ENCODE measurements at places on chromosomes 7 and 10.

GRCh38 chr7:26403640-26404039, 112.0 kb downstream of the SNX10 start:
- no peak overlapping the region for H3K4me3 ChIP-seq
- H3K4me1 ChIP-seq, result no peaks in the 10 kb centered on the region
- no peaks in the 10 kb centered on the region for H3K27me3 ChIP-seq
- no peaks in the 10 kb centered on the region for H3K36me3 ChIP-seq

DNA sequence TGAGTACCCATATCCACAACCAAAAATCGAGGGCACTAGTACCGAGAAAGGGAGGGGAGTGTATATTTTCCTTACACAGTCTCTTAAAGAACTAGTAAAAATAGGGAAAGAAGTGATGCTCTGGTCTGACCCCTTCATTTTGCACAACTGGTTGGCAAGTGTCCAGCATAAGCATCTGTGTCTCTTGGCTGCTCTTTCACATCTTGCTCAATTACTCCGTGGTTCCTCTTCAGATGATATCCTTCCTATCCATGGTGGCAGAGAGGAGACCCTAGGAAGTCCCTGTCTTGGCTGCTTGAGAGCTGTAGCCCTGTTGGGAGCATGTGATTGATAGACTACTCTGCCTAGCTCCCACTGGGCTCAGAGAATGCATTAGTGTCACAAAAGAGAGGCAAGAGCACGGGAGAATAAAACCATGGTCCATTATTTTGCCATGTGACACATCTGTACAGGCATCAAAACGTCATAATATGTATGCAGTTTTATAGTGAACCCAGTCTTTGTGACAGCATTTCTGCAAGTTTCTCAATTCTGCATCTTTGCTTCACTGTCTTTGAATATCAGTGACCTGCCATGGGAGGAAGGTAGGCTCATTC, 111.8 kb upstream of the ANKRD1 start:
- no peaks in the 10 kb centered on the region for H3K27me3 ChIP-seq
- DNase-seq, result peak; percentile 47
- H3K27ac ChIP-seq, result no peak overlapping the region
- no peaks in the 10 kb centered on the region for H3K4me1 ChIP-seq
- H3K36me3 ChIP-seq, result no peaks in the 10 kb centered on the region
- H3K4me3 ChIP-seq, result no peak overlapping the region

- no peak overlapping the region for H3K4me3 ChIP-seq
- no peaks in the 10 kb centered on the region for H3K27me3 ChIP-seq
- DNase-seq, result no peak
- H3K27ac ChIP-seq, result no peak overlapping the region
Observed at GRCh38 chr7:80307227-80307856, 172.7 kb downstream of the GNAI1 start.

DNA sequence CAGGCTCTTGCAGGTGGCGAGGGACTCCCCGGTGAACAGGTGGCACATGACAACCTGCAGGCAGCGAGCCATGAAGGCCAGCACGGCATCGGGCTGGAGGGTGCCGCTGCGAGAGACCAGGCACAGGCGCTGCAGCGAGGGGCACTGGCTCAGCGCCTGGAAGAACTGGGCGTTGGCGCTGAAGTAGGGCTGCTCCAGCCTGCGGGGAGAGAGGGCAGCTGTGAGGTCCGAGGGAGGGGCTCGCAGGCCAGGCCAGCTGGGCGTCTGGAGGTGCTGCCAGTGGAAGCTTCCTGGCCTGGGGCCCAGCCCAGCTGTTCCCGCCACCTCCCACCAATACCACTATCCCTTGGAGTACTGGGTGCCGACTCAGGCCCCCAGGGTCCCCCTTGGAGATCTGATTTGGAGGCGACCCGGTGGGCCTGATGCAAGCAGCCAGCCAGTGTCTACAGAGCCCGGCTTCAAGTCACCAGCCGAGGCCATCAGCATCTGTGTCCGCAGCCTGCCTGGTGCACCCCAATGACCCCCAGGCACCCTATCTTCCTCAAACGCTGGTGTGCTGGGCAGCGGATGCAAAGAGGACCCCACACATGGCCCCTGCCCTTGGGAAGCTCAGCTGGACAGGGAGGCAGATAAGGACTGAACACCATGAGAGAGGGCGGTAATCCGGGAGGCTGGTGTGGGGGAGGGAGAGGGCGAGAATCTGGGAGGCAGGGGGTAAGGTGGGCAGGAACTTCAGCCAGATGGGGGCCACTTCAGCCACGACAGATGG, 67.8 kb upstream of the TNRC18 start:
- DNase-seq, result no peak
- no peak overlapping the region for H3K4me3 ChIP-seq
- no peaks in the 10 kb centered on the region for H3K36me3 ChIP-seq
- no peaks in the 10 kb centered on the region for H3K4me1 ChIP-seq
- H3K27me3 ChIP-seq, result no peaks in the 10 kb centered on the region
- H3K27ac ChIP-seq, result no peak overlapping the region

DNA sequence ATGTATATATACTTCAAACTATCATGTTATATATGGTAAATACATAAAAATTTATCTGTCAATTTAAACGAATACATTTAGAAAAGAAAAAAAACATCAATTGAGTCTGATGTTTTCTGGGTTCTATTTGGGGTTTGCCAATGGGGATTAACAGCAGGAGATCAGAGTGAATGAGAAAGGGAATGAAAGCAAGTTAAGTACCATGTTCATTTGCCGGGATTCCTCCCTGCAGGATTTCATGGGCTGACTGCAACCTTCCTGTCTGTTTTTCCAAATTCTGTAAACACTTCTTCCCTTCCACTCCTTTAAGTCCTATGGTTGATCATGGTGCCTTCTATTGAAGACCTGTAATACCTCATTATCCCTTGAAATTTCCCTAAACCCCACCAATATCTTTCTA, 33.9 kb upstream of the SEMA3A start:
- no peaks in the 10 kb centered on the region for H3K27me3 ChIP-seq
- no peaks in the 10 kb centered on the region for H3K4me1 ChIP-seq
- H3K36me3 ChIP-seq, result no peaks in the 10 kb centered on the region
- H3K4me3 ChIP-seq, result no peak overlapping the region
- no peak for DNase-seq

GRCh38 chr7:167976-168791, 24.2 kb upstream of the FAM20C start:
- DNase-seq, result no peak
- H3K27ac ChIP-seq, result no peak overlapping the region
- H3K4me3 ChIP-seq, result no peak overlapping the region
- H3K27me3 ChIP-seq, result no peaks in the 10 kb centered on the region

DNA sequence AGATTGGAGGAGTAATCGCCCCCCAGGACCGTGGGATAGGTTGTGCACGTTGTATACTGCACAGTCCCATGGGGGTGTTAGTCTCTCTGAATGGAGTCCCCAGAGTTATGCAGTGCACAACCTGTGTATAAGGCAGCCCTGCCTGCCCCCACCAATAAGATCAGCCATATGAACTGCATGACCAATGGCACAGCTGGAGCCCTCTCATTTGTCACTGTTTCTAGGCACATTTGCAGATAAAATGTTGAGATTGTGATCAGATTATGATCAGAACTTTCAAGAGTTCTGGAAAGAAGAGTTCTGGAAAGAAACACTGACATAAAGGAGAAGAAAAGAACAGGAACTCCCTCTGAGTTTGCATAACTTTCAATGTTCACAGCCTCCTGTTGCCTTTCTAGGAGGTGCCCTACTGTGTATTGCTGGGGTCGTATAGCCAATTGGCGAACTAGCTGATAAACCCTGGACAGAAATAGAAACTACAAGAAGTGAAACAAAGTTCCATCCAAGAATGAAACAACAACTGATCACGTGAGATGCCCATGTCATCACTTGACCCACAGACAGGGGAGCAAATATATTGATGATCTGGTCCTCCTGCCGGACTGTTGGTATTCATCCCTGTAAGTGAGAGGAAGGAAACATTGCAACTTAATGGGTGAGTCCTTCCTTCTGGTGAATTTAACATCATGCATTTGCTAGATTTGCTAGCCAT, 49.6 kb upstream of the TOMM7 start:
- H3K4me3 ChIP-seq, result no peak overlapping the region
- no peaks in the 10 kb centered on the region for H3K36me3 ChIP-seq
- H3K27ac ChIP-seq, result no peak overlapping the region
- no peaks in the 10 kb centered on the region for H3K27me3 ChIP-seq

- H3K4me3 ChIP-seq, result peak overlapping the region; percentile 71
- H3K36me3 ChIP-seq, result no peaks in the 10 kb centered on the region
- no peaks in the 10 kb centered on the region for H3K4me1 ChIP-seq
- no peaks in the 10 kb centered on the region for H3K27me3 ChIP-seq
- DNase-seq, result no peak
Observed at GRCh38 chr7:139776486-139777132, 1.2 kb downstream of the HIPK2 start.

- no peaks in the 10 kb centered on the region for H3K36me3 ChIP-seq
- H3K4me1 ChIP-seq, result no peaks in the 10 kb centered on the region
- H3K27ac ChIP-seq, result no peak overlapping the region
- H3K4me3 ChIP-seq, result no peak overlapping the region
- DNase-seq, result no peak
Observed at GRCh38 chr10:67086327-67087134, 160.7 kb downstream of the LRRTM3 start.

DNA sequence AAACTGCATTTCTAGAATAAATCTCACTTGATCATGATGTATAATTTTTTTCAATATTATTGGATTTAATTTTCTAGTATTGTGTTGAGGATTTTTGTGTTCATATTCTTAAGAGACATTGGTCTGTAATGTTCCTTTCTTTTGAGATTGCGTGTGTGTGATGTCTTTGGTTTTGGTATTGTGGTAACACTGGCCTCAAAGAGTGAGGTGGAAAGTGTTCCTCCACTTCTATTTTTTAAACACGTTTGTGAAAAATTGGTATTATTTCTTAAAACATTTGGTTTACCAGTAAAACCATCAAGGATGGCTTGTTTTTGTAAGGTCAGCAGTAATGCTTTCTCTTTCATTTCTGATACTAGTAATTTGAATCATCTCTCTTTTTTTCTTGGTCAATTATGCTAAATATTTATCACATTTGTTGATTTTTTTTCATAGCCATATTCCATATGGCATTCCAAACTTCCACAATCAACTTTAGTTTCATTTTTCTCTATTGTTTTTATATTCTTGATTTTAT, 290.2 kb upstream of the CDC14C start:
- H3K27me3 ChIP-seq, result no peaks in the 10 kb centered on the region
- H3K4me3 ChIP-seq, result no peak overlapping the region
- H3K4me1 ChIP-seq, result no peaks in the 10 kb centered on the region
- no peak overlapping the region for H3K27ac ChIP-seq

DNA sequence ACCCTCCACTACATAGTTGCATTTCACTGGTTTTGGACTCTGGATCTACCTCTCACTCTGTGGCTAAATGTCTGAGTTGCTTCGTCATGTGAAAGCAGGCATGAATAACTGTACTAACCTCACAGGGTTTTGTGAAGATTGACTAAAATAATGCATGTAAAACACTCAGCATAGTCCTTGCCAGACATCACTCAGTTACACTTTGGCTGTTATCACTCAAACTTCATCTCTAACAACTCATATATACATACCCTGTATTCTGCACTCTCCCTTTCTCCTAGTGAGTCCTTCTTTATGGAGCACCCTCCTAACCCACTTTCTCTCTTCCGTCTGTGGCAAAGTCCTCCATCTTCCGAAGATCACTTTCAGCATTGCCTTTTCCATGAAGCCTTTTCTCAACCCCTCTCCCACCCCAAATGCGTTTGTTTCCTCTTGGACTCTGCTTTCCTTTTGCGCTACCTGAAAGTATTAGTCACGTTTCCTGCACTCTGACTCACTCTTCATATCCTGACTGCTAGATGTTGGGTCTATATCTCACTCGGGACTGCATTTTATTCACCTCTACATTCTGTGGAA, 72.6 kb downstream of the OSBPL3 start:
- no peaks in the 10 kb centered on the region for H3K36me3 ChIP-seq
- H3K27me3 ChIP-seq, result no peaks in the 10 kb centered on the region
- no peak overlapping the region for H3K27ac ChIP-seq
- DNase-seq, result no peak

GRCh38 chr7:418636-419280, 100.9 kb downstream of the PDGFA start:
- H3K27me3 ChIP-seq, result no peaks in the 10 kb centered on the region
- no peak overlapping the region for H3K27ac ChIP-seq
- H3K4me1 ChIP-seq, result no peaks in the 10 kb centered on the region
- no peak overlapping the region for H3K4me3 ChIP-seq

- no peak for DNase-seq
- no peaks in the 10 kb centered on the region for H3K27me3 ChIP-seq
- H3K4me3 ChIP-seq, result no peak overlapping the region
- no peaks in the 10 kb centered on the region for H3K4me1 ChIP-seq
Observed at GRCh38 chr7:156752367-156753228, 112.0 kb downstream of the RNF32 start.

- H3K27ac ChIP-seq, result no peak overlapping the region
- no peaks in the 10 kb centered on the region for H3K36me3 ChIP-seq
- no peak overlapping the region for H3K4me3 ChIP-seq
- no peaks in the 10 kb centered on the region for H3K4me1 ChIP-seq
Observed at GRCh38 chr7:132654150-132654549, 77.9 kb upstream of the PLXNA4 start.

DNA sequence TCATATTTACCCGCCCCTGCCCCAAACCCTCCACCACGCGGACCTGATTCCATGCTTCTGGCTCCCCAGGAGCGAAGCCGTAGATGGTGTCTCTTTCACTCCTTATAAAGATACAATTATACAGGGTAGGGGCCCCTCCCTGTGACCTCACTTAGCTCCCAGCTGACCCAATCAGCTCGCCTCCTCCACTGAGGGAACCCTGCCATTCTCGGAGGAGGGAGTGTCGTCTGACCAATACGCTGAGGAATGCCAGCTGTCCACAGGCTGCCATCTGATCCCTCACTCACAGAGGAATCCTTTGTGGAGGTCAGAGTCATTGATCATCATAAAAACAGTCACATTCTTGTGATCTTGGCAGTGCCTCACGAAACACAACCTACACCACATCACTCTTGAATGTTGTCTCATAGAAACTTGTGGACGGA, 67.5 kb upstream of the INSIG1 start:
- no peaks in the 10 kb centered on the region for H3K4me1 ChIP-seq
- no peak for DNase-seq
- H3K4me3 ChIP-seq, result no peak overlapping the region
- H3K36me3 ChIP-seq, result no peaks in the 10 kb centered on the region

DNA sequence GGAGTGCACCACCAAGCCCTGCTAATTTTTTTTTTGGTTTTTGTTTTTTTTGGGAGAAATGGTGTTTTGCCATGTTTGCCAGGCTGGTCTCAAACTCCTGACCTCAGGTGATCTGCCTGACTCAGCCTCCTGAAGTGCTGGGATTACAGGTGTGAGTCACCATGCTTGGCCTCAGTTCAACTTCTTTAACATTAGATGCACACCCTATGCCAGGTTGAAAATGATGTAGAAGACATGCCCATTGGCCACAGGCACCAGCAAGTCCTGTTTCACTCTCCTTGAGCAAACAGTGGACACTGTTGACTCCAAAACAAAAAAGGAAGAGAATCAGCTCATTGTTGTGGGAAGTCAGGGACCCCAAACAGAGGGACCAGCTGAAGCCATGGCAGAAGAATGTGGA, 1205.3 kb downstream of the REEP3 start:
- no peaks in the 10 kb centered on the region for H3K36me3 ChIP-seq
- H3K27ac ChIP-seq, result no peak overlapping the region
- no peaks in the 10 kb centered on the region for H3K4me1 ChIP-seq
- H3K27me3 ChIP-seq, result no peaks in the 10 kb centered on the region
